Ecto neural progenitor cell (in vitro differentiated cells): ENCODE measurements at places on chromosomes 11 and 22.
A peak's percentile ranks its signal among the peaks of the same experiment; 100 is the strongest.

DNA sequence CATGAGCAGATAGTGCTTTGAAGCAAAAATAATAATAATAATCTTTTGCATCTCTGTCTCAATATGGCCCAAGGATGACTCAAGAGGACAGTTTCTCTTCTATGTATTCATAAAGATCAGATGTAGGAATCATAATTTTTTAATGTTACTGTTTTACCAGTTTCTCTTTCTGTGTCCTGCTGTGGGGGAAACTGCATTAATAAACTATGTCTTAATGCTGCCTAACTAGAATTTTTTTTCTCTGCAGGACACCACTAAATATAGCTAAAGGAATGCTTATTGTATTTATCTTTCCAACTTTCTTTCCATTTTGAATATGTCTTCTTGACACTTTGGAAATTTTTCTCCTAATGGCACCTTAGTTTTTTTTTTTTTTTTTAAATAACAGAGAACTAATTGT is 6.5 kb downstream of the FJX1 start:
- DNase-seq = no peak

DNA sequence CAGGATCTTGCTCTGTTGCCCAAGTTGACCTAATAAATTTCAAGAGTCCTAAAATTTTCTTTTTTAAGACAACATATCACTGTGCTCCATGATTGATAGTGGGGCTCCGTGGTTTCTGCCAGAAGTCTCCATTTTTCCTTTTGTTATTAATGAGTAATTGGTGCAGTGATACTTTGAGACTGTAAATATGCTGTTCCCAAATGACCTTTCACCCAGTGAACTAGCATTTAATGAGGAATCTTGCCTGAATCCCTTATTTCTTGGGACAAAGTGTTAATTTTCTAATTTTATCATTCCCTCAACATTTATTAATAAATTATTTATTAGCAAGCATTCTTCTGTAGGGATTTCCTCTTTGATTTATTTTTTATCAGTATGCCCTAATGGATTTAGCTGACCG is 2.3 kb upstream of the DHCR7 start:
- DNase-seq = no peak

DNA sequence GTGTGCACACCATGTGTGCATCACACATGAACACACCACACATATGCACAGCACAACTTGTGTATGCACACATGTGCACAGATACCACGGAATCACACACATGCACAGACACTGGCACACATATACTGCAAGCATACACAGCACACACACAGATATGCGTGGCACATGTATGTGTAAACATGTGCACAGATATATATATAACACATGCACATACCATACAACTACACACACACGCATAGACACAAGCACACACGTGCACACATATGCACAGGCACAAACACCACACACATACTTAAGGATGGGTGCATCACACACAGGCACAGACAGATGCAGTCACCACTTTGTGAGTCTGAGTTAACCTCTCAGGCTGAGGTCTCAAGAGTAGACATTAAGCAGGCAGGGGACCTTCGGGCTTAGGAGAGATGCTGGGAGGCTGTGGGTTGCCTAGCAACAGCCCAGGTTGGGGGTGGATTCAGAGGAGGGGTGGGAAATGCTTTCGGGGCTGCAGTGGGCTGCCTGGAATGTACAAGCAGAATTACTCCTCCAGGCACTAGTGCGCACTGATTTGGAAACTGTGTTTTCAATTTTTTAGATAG is 82.9 kb downstream of the MYO18B start:
- peak; percentile 84 for DNase-seq

GRCh38 chr11:103453915-103454709 is 344.9 kb downstream of the DYNC2H1 start:
- DNase-seq = no peak

DNA sequence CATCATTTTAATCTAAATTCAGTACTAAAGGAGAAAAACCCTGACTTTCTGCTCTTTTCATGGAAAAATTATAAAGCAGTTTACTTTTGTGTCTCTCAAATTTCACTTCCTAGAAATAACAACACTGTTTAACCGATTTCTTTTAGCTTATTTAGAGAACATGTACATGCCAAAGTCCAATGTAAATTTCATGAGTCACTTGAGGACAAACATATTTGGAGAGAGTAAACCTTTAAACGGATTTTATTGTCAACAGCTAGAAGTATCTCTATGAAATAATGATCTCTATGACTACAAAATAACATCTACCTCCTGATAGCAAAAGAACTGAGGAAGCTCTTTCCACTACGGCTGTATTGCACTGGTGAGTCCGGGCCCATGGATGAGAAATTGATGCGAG is 46.3 kb upstream of the SLC22A25 start:
- DNase-seq = no peak

GRCh38 chr11:61587541-61587941 is 6.7 kb upstream of the SYT7 start:
- DNase-seq = peak; percentile 72

DNA sequence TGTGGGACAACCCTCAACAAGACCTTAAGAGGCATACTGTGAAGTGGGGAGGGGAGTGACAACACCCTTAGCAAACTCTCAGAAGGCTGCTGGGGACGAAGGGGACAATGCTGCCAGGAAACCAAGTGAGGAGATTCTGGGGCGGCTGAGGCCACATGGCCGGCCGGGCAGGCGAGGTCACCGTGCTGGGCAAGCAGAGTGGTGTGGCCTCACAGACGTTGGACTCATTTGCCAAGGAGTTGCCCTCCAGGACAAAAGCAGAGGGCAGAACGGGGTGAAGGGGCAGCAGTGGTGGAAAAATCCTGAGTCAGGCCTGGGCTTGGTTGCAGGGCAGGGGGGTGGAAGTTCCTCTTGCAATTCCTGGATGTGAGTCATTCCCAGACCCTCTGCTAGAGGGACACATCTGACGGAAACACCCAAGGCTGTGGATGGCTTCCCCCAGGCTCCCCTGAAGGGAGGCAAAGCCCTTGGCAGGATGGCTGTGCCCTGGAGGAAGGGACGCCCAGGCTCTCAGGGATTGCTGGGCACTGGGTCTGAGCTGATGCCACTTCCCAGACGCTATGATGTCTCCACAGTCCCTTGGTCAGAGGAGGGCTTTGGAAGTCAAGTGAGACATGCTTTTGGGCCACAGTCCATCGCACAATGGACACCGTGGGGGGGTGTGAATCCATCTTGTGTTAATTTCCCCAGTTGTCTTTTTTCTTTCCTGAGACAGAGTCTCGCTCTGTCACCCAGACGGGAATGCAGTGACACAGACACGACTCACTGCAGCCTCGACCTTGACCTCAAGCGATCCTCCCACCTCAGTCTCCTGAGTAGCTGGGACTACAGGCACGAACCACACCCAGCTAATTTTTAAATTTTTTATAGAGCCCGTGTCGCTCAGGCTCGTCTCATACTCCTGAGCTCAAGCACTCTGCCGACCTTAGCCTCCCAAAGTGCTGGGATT is 16.2 kb upstream of the SHANK3 start:
- no peak for DNase-seq

GRCh38 chr11:116895048-116895757 is 57.8 kb upstream of the APOA1 start:
- DNase-seq = peak; percentile 63

- no peak for DNase-seq
Measured at GRCh38 chr11:100220801-100221200, 466.3 kb upstream of the ARHGAP42 start.

- DNase-seq = no peak
Measured at GRCh38 chr11:131486100-131486499, 115.7 kb downstream of the NTM start.

DNA sequence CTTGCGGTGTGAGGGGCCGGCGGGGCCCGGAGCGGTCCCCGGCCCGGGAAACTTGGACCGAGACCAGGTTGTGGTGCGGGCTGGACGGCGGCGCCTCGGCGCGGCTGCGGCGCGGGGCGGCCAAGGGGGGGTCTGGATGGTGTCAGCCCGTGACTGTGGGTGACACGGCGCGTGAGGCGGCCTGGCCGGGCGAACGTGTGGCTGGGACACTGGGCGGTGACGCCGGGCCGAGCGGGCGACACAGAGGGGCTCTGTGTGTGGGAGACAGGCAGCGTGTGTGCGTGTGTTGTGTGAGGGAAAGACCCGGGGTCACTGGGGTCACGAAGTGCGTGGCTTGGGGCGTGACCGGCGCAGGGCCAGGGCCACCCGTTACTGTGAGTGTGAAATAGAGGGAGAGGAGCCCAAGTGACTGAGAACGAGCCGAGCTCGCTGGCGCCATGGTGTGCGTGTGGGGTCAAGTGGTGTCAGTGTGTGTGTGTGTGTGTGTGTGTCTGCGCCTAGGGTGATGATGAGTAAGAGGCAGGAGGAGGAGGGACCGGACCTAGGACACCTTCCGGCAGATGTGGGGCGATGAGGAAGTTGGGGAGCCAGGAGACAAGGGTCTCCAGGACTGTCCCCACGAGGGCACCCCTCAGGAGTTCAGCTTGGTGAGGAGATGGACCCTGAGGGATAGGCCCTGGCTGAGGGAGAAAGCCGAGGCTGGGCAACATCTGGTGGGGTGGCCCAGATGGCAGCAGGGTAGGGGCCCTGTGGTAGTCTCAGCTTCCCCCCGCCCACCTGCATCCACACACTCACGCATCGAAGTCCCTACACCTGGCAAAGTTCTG is 817 bp downstream of the RELT start:
- DNase-seq = peak; percentile 71

- DNase-seq = no peak
Measured at GRCh38 chr11:70203751-70204465, 812 bp downstream of the FADD start.

DNA sequence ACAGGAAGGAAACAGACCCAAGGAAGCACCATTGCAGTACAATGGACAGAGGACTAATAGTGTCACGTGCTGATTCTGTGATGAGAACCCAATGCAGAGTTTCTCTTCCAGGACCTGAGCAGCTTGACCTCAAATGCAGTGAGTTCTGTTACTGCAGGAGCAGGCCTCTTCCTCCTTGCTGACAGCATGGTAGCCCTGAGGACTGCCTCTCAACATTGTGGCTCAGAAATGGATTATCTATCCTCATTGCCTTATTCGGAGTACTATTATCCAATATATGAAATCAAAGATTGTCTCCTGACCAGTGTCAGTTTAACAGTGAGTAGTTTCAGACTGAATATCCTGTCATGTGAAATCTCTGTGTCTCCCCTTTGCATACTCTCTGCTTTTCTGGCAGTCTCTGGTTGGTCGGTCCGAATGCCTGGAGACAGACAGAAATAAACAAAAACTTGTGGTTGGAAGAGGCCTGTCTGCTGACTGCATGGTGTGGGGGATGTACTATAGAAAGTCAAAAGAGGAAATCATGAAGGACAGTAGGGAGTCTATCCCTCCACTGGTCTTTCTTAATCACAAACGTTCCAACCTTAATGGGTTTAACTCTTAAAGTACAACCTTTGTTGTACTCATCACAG is 6.9 kb upstream of the MS4A14 start:
- DNase-seq = no peak

GRCh38 chr11:64786308-64786707 is 8.0 kb upstream of the SF1 start:
- DNase-seq = no peak

DNA sequence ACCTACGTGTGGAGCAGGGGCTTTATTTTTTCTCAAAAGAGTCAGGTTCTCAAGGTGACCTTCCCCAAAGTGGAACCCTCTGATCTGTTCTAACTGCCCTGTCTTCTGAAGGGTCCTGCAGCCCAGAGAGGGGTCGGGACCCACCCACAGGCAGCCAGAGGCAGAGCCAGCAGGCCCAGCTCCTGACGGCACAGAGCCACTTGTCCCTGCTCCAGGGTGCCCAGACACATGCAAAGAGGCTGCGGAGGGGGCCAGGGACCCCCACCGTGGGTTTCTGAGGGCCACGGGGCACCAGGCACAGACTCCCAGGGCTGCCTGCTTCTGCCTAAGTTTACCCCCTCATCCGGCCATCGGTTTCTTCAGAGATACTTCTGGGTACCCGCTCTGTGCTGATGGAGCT is 37.1 kb downstream of the FLRT1 start:
- no peak for DNase-seq

GRCh38 chr11:3613998-3614741 is 27.6 kb downstream of the ART5 start:
- DNase-seq = no peak

DNA sequence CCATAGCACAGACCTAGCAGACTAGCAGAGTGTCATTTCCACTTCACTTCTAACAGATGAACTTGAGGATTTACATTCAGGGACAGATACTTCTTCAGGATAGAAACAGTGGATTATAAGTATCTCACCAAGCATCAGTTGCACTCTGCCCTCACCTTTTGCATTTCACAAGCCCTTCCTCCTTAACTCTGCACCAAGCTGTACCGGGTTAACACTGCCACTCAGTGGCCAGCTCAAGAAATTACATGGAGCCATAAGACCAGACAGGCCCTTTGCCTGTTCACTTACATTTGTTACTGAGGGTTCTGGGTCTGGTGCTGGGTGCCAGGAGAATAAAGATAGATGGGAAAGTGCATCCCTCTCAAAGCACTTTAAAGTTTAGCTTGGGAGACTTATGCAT is 309.8 kb downstream of the SHANK2 start:
- DNase-seq = no peak

DNA sequence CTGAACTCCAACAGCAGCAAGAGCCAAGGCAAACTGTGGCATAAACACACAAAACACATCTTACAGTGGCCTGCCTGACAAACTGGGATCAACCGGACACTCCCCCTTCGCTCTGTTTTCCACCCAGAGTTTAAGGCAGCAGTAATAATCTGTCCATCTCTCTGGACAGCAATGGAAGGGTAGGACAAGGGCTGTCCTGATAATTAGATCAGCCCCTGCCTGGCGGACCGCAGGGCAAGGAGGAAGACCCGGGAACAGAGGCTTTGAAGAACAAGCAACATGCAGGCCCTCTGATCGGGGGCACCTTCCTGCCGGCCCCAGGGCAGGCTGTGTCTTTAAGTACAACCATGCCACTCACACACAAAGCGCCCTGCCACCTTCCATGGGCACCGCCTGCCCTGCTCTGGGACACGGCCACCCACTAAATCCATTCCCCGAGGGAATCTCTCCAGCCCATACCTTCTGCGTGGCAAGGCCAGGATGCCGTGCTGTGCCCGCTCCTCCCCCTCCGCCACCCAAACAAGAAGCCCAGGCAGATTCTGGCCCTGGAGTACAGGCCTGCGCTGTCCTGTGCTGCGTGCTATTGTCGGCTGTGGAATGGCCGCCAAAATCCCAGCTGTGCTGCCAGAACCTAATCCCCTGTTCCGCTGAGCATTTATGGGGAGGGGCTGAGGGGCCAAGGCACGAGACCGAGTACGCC is 38.8 kb downstream of the NUMA1 start:
- DNase-seq = peak; percentile 85
